ENCODE measurements at places on chromosomes 11 and 22.

GRCh38 chr11:64870176-64870892 is 8.1 kb downstream of the EHD1 start:
- DNase-seq, result no peak

GRCh38 chr11:82195283-82195682 is 538.4 kb downstream of the FAM181B start:
- DNase-seq, result no peak

DNA sequence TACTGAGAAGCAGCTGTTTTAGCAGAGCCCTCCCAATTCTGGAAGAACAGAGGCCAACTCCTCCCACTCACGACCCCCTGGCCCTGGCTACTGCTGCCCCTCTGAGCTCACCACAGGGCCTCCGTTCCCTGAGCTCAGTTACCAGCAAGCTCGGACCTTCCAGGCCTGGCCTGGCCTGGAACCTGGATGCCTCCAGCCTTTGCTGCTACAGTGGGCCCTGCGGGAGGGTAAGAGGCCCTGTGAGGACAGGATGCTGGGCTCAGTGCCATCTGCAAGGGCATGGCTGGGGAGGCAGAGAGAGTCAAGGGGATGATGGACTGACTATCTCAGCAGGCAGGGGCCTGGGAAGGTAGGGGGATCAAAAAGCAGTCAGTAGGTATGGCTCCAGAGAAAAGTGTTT is 209.9 kb upstream of the NCAM1 start:
- no peak for DNase-seq

GRCh38 chr11:61954851-61955421 is 4.8 kb downstream of the BEST1 start:
- no peak for DNase-seq

- no peak for DNase-seq
Observed at GRCh38 chr11:64477675-64478074, 113.3 kb upstream of the SLC22A12 start.

DNA sequence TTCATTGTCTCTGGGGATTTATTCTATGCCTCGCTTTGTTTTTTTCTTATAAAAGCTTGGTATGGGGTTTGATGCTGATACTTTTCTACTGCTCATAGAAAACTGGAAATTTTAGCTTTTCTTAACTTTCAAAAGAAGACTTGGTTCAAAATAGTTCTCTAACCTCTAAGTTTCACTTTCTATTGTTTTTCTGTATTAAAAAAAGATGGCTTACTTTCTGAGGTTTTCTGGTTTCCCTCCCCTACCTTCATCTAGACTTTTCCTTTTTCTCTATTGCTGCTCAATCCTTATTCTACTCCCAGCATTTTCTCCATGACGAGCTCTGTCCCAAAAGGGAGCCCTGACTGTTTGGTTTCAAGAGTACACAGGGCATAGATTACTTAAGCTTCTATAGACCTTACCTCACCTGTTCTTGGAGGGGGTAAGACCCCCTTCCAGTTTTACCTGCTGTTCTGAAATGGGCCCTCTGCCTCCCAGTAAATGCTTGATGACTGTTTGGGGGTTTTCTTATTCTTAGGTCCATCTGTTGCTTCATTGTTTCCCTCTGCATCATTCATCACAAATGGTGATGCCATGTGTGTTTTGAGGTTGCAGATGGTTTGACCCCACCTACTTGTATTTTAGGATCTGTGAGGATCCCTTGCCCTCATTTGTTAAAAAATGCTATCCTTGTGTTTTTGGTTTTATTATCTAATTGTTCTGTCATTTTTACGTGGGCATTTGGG is 29.5 kb downstream of the DNHD1 start:
- no peak for DNase-seq

DNA sequence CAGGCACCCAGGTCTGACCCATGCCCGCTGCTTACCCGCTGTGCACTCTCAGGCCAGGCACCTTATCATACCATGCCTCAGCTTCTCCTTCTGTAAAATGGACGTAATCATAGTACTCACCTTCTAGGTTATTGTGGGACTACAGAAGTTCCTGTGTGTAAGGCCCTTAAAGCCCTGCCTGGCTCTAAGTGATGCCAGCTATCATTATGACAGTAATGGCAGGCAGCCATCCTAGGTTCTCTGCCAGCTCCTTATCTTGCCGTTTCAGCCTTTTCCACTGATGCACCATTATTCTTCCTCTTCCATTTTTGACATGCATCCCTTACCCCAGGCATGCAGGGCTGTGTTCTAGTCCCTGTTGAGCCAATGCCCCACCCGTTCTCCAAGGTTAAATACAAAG is 57.9 kb downstream of the DBX1 start:
- DNase-seq, result no peak

- no peak for DNase-seq
Observed at GRCh38 chr11:37076866-37077265, 478.8 kb upstream of the RAG2 start.

- no peak for DNase-seq
Observed at GRCh38 chr22:35462498-35463230, 62.7 kb downstream of the MCM5 start.

DNA sequence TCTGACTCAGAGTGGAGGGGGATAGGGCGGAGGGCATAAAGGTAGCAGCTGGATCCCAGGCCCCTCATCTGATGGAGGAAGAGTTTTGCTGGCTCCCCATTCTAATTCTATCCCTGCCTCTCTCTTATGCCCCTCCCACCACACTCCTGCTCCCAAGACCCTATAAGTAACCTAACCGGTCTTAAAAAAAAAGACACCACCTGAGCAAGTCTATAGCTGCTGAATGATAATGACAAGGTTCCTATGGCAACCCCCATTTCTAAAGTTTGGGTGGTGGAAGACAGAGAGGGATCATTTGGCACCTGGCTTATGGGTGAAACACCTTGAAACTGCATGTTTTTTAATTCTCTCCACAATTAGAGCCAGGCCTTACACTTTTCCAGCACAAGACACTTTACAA is 69.6 kb downstream of the LARGE1 start:
- DNase-seq, result no peak

- DNase-seq, result no peak
Observed at GRCh38 chr22:45868571-45869339, 108.2 kb downstream of the WNT7B start.

DNA sequence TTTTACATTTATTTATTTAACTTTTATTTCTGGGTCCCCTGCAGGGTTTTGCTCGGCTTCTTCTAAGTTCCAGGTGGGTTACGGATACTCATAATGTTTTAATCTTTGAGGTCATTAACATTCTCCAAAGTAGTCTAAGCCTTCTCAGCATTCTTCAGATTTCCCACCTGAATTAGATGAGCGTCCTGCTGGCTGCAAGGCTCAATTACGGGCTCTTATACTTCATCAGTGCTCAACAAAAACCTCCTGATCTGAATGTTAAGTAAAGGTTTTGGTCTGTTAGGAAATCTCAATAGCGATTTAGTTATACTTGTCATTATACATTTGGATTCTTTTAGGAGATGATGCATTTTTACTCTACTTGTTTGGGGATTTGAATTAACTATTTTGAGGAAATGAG is 27.3 kb upstream of the NFRKB start:
- DNase-seq, result no peak

GRCh38 chr11:23755769-23756168 is 741.1 kb upstream of the LUZP2 start:
- no peak for DNase-seq

DNA sequence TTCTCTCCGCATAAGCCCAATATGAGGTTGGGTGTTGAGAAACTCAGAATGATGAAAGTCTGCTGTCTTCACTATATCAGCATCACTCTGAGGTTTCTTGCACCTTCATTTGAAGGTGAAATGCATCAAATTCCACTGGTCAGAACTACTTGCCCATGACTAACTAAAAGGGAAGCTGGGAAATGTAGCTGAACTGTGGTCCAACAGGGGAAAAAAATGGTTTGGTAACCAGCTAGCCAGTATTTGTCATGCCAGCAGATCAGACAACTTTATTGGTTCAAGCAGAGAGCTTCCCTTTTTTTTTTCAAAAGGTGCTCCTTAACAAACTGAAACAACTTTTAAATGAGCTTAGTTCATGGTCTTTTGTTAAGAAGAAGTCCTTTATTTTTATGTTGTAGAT is 14.2 kb upstream of the PIK3C2A start:
- no peak for DNase-seq

DNA sequence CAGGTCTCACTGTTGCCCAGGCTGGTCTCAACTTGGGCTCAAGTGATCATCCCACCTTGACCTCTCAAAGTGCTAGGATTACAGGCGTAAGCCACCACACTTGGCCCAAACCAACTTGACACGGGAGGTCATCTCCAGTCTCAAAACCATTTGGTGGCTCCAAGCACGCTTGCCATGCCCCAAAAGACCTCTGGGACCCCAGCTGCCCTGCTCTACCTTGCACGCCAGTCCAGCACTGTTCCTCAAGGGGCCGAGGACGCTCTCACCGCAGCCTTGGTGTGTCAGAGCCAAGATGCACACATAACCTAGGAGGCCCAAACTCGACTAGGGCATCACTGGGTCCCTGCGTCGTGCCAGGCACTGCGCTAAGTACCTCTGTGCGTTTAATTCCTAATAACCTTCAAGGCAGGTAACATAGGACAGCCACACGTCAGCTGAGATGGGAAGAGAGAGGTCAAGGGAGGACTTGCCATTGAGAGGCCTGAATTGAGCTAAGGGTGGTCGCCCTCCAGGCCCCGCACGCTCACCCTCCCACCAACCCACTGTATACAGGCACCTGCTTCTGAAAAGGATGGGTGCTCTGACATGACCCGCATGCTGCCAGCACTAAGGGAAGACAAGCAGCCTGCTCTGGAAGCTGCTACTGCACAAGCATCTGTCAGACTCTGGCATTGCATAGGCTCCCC is 4.6 kb upstream of the GAS2L1 start:
- DNase-seq, result no peak

DNA sequence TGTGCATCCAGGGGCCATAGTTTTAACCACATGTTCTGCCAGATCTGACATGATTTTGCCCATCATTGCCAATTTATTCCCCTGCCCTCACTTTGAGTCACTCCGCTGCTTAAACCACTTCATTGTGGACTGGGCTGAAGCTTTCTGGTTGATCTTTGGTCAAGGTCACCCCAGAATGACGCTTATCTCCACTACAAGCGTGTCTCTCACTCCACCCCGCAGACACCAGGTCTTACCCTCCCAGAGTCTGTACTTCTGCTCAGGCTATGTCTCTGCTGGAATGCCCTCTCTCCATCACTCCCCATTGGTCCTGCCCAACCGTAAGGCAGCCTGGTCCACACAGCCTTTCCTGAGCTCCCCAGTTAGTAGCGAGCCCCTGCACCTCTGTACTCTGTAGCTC is 170.5 kb upstream of the SYT13 start:
- no peak for DNase-seq

DNA sequence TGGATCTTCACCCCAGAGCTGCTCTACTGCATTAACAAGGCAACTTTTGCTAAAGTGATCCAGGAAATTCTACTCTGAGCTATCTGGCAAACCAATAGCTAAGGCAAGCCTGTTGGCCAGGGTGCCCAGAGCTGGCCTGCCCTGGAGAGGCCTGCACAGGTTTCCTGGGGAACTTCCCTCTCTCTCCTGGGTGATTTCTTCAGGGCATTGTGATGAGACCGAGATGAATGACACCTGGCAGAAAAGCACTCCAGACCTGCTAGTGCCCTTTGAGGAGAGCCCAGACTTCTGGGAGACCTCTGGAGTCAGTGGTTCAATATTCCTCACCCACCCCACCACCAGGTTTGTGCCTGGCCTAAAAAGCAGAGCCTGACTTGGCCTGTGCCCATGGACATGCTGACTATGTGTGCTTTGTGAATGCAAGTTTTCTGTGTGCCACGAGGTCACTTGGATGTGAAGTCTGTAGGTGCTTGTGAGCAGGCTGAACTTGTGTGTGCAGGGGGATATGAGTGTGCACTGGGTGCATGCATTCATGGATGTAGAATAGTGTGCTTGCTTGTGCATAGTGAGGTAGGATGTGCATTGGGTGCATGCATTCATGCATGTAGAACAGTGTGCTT is 4.4 kb upstream of the APLNR start:
- no peak for DNase-seq

GRCh38 chr11:128888034-128888985 is 2.8 kb upstream of the KCNJ5 start:
- DNase-seq, result no peak

DNA sequence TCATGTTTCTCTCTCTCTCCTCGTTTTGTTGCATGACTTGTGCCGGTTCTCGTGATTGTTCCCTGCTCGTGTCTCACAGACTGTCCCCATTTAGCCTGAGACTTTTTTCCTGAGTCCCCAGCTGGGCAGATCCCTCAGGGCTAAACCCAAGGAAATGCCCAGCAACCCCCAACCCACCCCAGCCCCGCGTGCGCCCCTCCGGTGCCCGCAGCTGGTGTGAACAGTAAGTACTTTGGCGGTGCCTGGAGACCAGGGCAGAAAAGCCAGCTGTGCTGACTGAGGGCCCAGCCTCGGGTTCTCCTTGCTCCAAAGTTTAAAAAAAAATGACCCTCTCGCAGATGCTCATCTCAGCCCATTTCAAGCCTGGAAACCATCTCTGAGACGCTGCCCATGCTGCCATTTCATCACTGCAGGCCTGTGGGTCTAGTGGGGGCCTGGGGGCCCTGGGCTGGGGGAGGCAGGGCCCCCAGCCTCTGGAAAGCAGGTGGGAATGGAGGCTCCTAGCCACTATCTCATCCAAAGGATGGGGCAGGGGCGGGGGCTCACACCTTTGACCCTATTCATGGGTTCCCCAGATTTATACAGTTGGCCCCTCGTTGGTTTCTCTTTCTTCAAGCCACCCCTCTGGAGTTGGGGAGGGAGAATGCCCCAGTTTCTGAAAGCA is 41.8 kb downstream of the KCNC1 start:
- no peak for DNase-seq

GRCh38 chr11:134079317-134079716 is 10.4 kb downstream of the JAM3 start:
- no peak for DNase-seq

GRCh38 chr11:1171223-1171984 is 13.7 kb downstream of the MUC5AC start:
- no peak for DNase-seq

- no peak for DNase-seq
Observed at GRCh38 chr11:70624598-70624993, 226.3 kb downstream of the CTTN start.

DNA sequence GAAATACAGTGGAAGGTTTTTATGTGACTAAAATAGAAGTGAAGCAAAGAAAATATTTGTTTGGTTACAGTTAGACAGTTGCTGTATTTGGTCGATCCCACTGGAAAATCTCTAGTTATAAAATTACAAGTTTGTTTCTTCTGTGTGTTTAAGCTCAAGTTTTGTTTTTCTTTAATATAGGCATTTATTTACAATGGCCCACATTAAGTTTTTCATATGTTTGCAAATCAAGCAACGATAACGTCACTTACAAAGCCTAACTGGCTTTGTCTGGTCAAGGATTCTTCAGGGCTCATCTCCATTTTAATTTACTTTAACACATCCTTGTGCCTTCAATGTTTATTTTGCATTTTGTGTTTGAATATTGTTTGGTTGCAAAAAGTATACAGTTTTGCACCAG is 270.6 kb downstream of the LUZP2 start:
- DNase-seq, result no peak

- no peak for DNase-seq
Observed at GRCh38 chr11:19306179-19306944, 65.6 kb upstream of the E2F8 start.
